Activated T-cell treated with anti-CD3 and anti-CD28 coated beads, Interleukin-2, amount 50 U/mL, for 72 hours (primary cell): ENCODE measurements at places on chromosomes 2 and 18. TPM values are rescaled to one million over a fixed set of nuclear protein-coding genes. Genes with fewer than 3 reads are reported as not detected.

Gene CDH2
- 0.07 TPM for total RNA-seq

Gene CNDP1
- not detected for total RNA-seq

Gene TLX2
- 2.4 TPM for total RNA-seq

Gene LYPD6
- not detected for total RNA-seq

Gene ARHGAP28
- not detected for total RNA-seq

Gene ALK
- total RNA-seq = 0.25 TPM

Gene RGPD3
- 0.25 TPM for total RNA-seq

Gene IL36G
- total RNA-seq = not detected

- H3K4me1 ChIP-seq = no peaks in the 10 kb centered on the region
- H3K27me3 ChIP-seq = no peaks in the 10 kb centered on the region
- H3K36me3 ChIP-seq = no peaks in the 10 kb centered on the region
- H3K27ac ChIP-seq = no peak overlapping the region
Observed at GRCh38 chr2:10264506-10265328, 38.0 kb upstream of the HPCAL1 start.

DNA sequence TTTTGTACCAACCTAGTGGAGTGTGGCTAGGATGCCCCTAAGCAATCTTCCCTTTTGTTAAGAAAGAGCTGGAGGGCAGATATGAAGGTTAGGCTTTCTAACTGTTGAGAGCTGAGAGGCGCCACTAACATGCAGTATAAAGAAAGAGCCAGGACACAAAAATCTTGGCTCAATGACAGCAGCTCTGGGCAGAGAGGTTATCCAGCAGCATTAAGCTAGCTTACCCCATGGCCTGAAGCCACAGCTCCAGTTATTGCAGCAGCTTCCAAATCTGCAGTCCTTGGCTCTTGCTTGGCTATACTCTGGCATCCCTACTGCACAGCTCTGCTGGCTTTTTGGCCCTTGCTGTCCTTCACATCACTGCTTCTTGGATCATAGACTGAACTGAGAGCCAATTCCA, 213.4 kb downstream of the GPD2 start:
- DNase-seq = no peak
- H3K4me3 ChIP-seq = no peak overlapping the region
- no peaks in the 10 kb centered on the region for H3K36me3 ChIP-seq

GRCh38 chr2:118983915-118984314, 41.9 kb downstream of the MARCO start:
- no peaks in the 10 kb centered on the region for H3K27me3 ChIP-seq
- H3K4me1 ChIP-seq = no peaks in the 10 kb centered on the region
- H3K36me3 ChIP-seq = no peaks in the 10 kb centered on the region
- no peak overlapping the region for H3K4me3 ChIP-seq
- H3K27ac ChIP-seq = no peak overlapping the region

GRCh38 chr2:10097352-10098148, 17.3 kb upstream of the CYS1 start:
- H3K27me3 ChIP-seq = peaks cover 45% of the 10 kb centered on the region
- H3K36me3 ChIP-seq = peaks cover 1% of the 10 kb centered on the region
- H3K27ac ChIP-seq = no peak overlapping the region
- peaks cover 1% of the 10 kb centered on the region for H3K4me1 ChIP-seq

DNA sequence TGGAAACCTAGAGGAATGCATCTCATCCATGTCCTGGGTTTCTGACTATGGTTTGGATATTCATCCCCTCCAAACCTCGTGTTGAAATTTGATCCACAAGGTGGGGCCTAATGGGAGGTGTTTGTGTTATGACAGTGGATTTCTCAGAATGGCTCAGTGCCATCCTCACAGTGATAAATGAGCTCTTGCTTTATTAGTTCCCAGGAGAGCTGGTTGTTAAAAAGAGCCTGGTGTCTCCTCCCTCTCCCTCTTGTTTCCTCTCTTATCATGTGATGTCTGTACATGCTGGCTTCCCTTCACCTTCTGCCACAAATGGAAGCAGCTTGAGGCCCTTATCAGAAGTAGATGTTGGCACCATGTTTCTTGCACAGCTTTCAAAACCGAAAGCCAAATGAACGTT, 424.3 kb downstream of the DCC start:
- no peaks in the 10 kb centered on the region for H3K36me3 ChIP-seq
- no peaks in the 10 kb centered on the region for H3K4me1 ChIP-seq
- no peak for DNase-seq
- H3K27ac ChIP-seq = no peak overlapping the region

- no peak overlapping the region for H3K4me3 ChIP-seq
- no peaks in the 10 kb centered on the region for H3K36me3 ChIP-seq
- peaks cover 9% of the 10 kb centered on the region for H3K27me3 ChIP-seq
- no peak for DNase-seq
- no peak overlapping the region for H3K27ac ChIP-seq
Observed at GRCh38 chr2:216776066-216776850, 80.9 kb upstream of the IGFBP5 start.

- peak; percentile 25 for DNase-seq
- H3K4me1 ChIP-seq = peaks cover 55% of the 10 kb centered on the region
- no peak overlapping the region for H3K27ac ChIP-seq
- no peaks in the 10 kb centered on the region for H3K36me3 ChIP-seq
Observed at GRCh38 chr2:26770986-26771586, 7.0 kb downstream of the SLC35F6 start.

GRCh38 chr2:1690056-1690775, 54.1 kb downstream of the PXDN start:
- no peaks in the 10 kb centered on the region for H3K27me3 ChIP-seq
- H3K4me3 ChIP-seq = no peak overlapping the region
- no peaks in the 10 kb centered on the region for H3K4me1 ChIP-seq
- H3K36me3 ChIP-seq = no peaks in the 10 kb centered on the region
- no peak for DNase-seq

DNA sequence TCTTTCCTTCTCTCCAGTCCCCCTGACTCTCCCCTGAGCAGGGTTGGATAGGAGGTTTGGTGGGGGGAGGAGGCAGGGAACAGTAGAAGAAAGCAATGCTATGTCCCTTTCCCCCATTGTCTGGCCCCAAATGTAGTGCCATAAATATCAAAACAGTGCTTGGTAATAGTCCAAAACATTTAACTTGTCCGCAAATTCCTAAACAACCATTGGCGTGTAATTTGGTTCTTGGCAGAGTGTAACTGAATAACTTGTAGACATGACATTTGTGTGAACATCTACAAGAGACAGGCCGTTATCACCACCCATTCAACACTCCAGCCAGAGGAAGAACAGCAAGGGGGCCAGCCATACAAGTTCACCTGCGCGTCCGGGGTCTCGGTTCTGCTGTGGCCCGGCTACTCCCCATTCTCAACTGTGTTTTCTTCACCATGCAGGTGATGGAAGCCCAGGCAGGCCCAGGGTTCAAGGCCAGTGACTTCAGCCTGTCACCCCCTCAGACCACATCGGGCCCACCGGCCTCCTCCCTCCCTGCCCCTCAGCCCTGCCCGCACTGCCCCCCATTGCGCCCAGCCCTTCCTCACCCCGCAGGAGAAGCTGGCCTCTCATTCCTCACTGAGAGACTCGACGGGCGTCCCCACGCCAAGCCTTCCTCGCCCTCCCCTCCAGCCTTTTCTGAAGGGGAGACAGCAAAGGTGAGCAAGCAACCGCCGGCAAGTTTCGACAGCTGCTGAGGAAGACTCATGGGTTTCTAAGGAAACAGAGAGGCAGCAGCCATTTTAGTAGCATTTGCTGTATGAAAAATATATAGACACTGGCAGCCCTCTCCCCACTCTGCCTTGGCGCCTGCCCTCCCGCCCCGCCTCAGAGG, 699 bp upstream of the RAPGEF4 start:
- H3K27ac ChIP-seq = no peak overlapping the region
- peaks cover 64% of the 10 kb centered on the region for H3K27me3 ChIP-seq
- no peaks in the 10 kb centered on the region for H3K36me3 ChIP-seq
- H3K4me1 ChIP-seq = peaks cover 6% of the 10 kb centered on the region
- DNase-seq = peak; percentile 8
- H3K4me3 ChIP-seq = peak overlapping the region; percentile 59

GRCh38 chr2:110858135-110858725, 125.9 kb downstream of the ACOXL start:
- H3K36me3 ChIP-seq = no peaks in the 10 kb centered on the region
- DNase-seq = peak; percentile 67
- H3K4me1 ChIP-seq = peaks cover 76% of the 10 kb centered on the region
- H3K4me3 ChIP-seq = peak overlapping the region; percentile 83
- H3K27me3 ChIP-seq = peaks cover 63% of the 10 kb centered on the region

DNA sequence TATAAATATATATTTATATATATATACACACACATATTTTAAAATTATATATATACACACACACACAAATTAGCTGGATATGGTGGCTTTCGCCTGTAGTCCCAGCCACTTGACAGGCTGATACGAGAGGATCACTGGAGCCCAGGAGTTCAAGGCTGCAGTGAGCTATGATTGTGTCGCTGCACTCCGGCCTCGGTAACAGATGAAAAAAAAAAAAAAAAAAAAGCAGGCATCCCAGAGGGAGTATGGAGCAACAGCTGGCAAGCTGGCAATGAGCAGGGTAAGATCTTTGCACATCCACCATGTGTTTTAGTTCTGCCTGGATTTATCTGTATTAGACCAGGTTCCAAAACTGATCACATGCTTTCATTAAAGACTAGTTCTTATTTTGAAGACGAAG, 170.1 kb downstream of the MAP2 start:
- no peaks in the 10 kb centered on the region for H3K27me3 ChIP-seq
- no peak overlapping the region for H3K27ac ChIP-seq
- H3K4me3 ChIP-seq = no peak overlapping the region
- no peak for DNase-seq
- no peaks in the 10 kb centered on the region for H3K36me3 ChIP-seq
- no peaks in the 10 kb centered on the region for H3K4me1 ChIP-seq

DNA sequence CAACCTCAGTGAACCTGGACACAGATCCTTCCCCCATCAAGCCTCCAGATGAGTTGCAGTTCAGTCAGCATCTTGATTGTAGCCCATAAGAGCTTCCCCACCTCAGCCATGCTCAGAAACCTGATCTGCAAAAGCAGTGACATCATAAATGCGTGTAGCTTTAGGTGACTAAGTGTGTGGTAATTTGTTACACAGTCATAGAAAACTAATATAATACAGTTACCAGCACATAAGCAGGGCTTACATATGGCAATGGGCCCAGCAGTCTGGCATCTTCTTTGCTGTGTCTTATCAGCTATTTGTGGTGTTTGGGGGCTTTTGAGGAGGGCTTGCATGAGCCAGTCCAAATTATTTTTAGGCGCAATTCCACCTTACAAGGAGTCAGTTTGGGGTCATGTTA, 807.0 kb downstream of the SLC4A3 start:
- no peaks in the 10 kb centered on the region for H3K4me1 ChIP-seq
- no peaks in the 10 kb centered on the region for H3K36me3 ChIP-seq
- DNase-seq = no peak

GRCh38 chr2:226603606-226604005, 196.0 kb downstream of the IRS1 start:
- H3K27ac ChIP-seq = no peak overlapping the region
- H3K27me3 ChIP-seq = peaks cover 21% of the 10 kb centered on the region
- DNase-seq = no peak
- H3K4me1 ChIP-seq = peaks cover 12% of the 10 kb centered on the region
- H3K36me3 ChIP-seq = no peaks in the 10 kb centered on the region
- no peak overlapping the region for H3K4me3 ChIP-seq

GRCh38 chr2:158099716-158100115, 2.0 kb upstream of the UPP2 start:
- no peak for DNase-seq
- H3K4me3 ChIP-seq = no peak overlapping the region
- no peaks in the 10 kb centered on the region for H3K4me1 ChIP-seq
- no peaks in the 10 kb centered on the region for H3K36me3 ChIP-seq
- no peaks in the 10 kb centered on the region for H3K27me3 ChIP-seq

DNA sequence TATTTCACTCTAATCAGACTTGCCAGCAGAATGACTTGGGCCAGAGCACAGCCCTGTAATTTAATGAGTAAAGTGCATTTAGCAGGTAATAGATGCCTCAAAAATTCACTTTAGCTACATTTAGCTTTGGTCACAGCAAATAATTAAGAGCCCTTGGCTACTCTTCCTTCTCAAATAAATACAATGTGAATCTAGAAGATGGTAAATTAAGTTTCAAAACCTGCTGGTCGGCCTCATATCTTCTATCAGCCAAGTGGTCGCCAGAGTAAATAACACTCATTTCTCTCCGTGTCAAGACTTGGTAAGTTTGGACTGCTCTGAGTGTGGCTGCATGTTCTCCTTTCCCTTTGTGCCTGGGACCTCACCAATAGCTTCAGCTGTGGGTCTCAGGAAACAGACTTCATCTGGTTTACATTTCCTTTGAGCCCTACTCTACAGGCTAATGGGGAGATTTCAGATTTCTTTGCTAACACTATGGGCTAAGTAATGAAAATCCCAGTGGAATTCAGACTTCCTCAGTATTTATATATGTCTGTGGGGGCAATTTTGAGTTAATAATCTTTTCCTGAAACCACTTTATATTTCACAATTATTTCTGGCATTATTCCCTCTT, 375.8 kb downstream of the RBM43 start:
- H3K36me3 ChIP-seq = no peaks in the 10 kb centered on the region
- H3K27me3 ChIP-seq = peaks cover 20% of the 10 kb centered on the region
- H3K4me1 ChIP-seq = no peaks in the 10 kb centered on the region
- no peak overlapping the region for H3K4me3 ChIP-seq

GRCh38 chr18:78639006-78639950, 340.3 kb upstream of the SALL3 start:
- H3K36me3 ChIP-seq = peaks cover 9% of the 10 kb centered on the region
- H3K4me1 ChIP-seq = no peaks in the 10 kb centered on the region
- no peak overlapping the region for H3K27ac ChIP-seq
- no peak overlapping the region for H3K4me3 ChIP-seq

- H3K4me1 ChIP-seq = no peaks in the 10 kb centered on the region
- H3K27ac ChIP-seq = no peak overlapping the region
- H3K27me3 ChIP-seq = peaks cover 22% of the 10 kb centered on the region
Observed at GRCh38 chr2:239531456-239532241, 130.8 kb upstream of the HDAC4 start.

- H3K27me3 ChIP-seq = peaks cover 5% of the 10 kb centered on the region
- H3K27ac ChIP-seq = no peak overlapping the region
- H3K4me3 ChIP-seq = no peak overlapping the region
- no peaks in the 10 kb centered on the region for H3K4me1 ChIP-seq
Observed at GRCh38 chr2:37529830-37530415, 141.5 kb downstream of the CDC42EP3 start.

DNA sequence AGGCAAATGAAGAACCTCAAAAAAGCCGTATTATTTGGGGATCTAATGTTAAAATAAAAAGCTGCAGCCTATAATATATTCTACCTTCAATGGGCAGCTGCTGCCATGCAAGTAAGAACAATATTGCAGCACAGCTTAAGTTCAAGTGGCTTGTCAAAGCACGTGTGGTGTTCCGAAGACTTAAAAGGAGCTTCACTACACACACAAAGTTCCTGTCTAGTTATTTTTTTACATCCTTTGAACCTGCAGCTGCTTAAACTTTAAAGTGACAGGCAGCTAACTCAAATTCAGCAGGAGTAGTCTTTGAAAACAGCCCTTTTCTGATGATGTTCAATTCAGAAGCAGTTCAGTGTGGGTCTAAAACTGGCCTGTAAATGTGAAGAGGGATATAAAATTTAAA, 85.8 kb upstream of the XIRP2 start:
- DNase-seq = no peak
- H3K27me3 ChIP-seq = no peaks in the 10 kb centered on the region
- no peak overlapping the region for H3K27ac ChIP-seq
- no peaks in the 10 kb centered on the region for H3K36me3 ChIP-seq

- no peaks in the 10 kb centered on the region for H3K36me3 ChIP-seq
- H3K27me3 ChIP-seq = no peaks in the 10 kb centered on the region
- H3K27ac ChIP-seq = no peak overlapping the region
- no peaks in the 10 kb centered on the region for H3K4me1 ChIP-seq
Observed at GRCh38 chr18:1930291-1931270, 640.7 kb downstream of the METTL4 start.

- H3K27ac ChIP-seq = peak within 1 kb of the TSS; percentile 99
- no peaks in the 10 kb centered on the region for H3K27me3 ChIP-seq
- DNase-seq = peak; percentile 84
- H3K36me3 ChIP-seq = peaks cover 4% of the 10 kb centered on the region
Observed at GRCh38 chr2:227471924-227472264, at the start of gene AGFG1. AGFG1 (plus strand) TSS chr2:227472156; CDS start chr2:227472422, 266 bp downstream.

GRCh38 chr2:12555012-12555645, 161.6 kb upstream of the TRIB2 start:
- no peaks in the 10 kb centered on the region for H3K36me3 ChIP-seq
- peak overlapping the region; percentile 47 for H3K4me3 ChIP-seq
- H3K27ac ChIP-seq = peak overlapping the region; percentile 89
- peak; percentile 27 for DNase-seq
